Fibroblast of the aortic adventitia (primary cell): ENCODE measurements at places on chromosomes 5 and 9. TPM values are rescaled to one million over a fixed set of nuclear protein-coding genes. Genes with fewer than 3 reads are reported as not detected.

The MEIKIN gene
- total RNA-seq = not detected in 2 replicates

The MAMDC2 gene
- 0.45 and 2.8 TPM in 2 replicates for total RNA-seq

The SHC3 gene
- total RNA-seq = 26.5 and 28.0 TPM in 2 replicates

The CDX1 gene
- total RNA-seq = 0.18 and 0.65 TPM in 2 replicates

The EPB41L4A gene
- total RNA-seq = 0.54 and 2.4 TPM in 2 replicates
